CD4-positive, alpha-beta T cell (primary cell): ENCODE measurements at places on chromosomes 2 and 18.

- no peak for DNase-seq
Measured at GRCh38 chr18:25787276-25787675, 303.1 kb downstream of the SS18 start.

- peak; percentile 5 for DNase-seq
Measured at GRCh38 chr2:172674034-172674967, 61.3 kb upstream of the RAPGEF4 start.

GRCh38 chr2:133721118-133721517, 152.9 kb upstream of the NCKAP5 start:
- no peak for DNase-seq

- no peak for DNase-seq
Measured at GRCh38 chr18:415617-416612, 84.6 kb downstream of the COLEC12 start.

GRCh38 chr2:26251893-26252292, 7.2 kb downstream of the HADHB start:
- no peak for DNase-seq

DNA sequence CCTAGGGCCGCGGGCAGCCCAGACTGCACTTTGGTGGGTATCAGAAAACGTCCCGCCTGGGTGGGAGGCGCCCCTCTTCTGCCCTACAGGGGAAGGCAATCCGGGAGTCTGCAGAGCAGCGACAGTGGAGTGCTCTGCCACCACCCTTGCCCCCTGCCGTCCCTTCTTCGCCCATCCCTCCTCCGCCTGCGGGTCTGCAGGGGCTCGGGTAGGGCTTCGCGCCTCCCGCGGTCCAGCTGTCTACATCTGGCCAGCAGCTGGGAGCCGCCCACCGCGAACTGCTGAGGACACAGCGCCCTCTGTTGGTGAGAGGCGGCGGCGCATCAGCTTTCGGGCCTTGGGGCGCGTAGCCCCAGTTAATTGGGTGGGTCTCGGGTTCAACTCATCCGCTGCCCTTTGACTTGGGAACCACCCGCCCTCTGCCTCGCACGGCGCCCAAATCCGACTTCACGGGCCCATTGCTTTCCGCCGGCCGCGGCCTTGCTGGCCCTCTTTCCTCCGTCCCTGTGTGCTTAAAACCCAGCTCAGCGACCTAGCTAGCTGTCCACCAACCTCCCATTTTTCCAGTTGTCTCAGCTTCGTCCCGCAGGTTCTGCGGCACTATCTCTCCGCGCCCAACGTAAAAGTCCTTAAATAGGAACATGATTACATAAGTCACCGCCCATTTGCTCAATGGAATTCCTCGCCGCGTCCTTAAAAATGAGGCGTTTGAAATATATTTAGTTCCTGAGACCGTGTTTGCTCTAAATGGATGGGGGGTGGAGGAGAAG, 17.6 kb downstream of the WNT10A start:
- peak; percentile 75 for DNase-seq

GRCh38 chr18:28158083-28158581, 18.8 kb downstream of the CDH2 start:
- DNase-seq = no peak

- DNase-seq = no peak
Measured at GRCh38 chr2:10137053-10137843, 14.7 kb downstream of the RRM2 start.

GRCh38 chr2:25479761-25480160, 138.0 kb upstream of the DNMT3A start:
- no peak for DNase-seq

DNA sequence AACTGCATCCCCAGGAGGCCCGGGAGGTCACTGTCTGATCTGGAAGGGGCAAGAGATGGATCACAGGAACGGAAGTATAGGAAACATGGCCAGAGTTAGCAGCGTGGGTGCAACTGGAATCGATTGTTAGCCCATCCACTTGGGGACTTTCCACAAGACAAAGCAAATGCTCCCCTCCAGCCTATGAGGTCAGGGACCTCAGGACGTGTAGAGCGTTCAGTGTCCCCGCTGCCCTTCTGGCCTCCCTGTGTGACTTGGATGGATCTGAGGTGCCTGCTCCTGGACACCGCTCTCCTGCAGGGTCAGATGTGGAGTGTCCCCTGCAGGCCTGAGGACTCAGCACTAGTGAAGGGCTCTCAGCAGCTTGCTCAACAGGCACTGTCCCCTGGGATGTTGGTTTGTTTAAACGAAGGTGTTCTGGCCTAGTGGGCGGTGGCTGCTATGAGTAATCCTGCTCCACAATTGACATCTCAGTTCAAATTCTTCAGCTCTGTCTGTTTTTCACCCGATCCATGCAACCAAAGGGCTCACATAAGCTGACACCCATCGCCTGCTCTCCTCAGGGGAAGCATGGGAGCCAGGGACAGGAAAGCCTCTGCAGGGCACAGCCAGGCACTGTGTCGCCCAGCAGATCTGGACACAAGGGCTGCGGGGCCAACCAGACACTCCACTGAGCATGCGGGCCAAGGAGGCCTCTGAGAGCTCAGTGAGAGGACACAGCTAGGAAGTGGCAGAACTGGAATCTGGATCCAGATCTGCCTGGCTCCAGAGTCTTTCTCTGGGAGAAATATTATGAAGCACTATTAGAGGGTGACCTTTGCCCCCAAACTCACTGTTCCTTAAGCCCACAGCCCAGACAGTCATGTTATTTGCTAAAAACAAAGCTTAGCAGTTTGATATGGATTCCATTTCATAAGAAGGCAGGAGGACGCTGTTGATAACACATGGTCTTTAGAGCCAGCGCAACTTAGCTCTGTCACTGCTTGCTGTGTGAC, 78.5 kb downstream of the RHOB start:
- DNase-seq = no peak

DNA sequence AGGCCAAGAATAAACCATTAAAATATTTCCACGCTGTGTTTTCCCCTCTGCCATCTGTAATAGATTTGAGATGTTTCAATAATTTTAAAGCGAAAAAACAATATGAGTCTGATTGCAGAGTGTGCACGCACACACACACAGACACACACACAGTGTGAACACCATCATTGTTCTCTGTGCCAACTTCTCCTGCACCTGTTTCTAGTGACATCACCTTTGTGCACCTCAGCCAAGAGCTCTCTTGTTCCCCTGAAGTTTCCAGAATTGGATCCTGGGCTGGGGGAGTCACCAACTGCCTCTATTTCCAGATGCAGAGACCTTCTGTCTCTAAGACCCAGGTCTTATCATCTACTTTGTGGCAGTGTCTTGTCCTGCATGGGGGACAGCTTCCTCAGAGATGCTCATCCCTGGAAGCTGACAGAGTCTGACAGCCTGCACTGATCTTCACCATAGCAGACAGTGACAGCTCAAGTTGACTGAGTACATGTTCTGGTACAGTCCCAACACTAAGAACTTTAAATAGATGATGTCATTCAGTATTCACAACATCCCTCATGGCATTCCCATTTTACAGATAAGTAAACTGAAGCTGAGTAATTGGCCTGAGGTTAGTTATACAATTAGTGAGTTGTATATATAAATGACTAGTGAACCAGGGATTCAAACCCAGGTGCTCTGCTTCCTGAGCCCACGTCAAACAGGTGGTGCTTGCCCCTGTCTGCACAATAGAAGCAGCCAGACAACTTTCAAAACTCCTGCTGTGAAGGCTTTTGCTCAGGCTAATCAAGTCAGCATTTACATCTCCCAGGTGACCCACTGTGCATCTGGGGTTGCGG, 39.4 kb downstream of the ACOXL start:
- DNase-seq = no peak

GRCh38 chr18:63848159-63848558, 39.3 kb upstream of the SERPINB2 start:
- DNase-seq = no peak

DNA sequence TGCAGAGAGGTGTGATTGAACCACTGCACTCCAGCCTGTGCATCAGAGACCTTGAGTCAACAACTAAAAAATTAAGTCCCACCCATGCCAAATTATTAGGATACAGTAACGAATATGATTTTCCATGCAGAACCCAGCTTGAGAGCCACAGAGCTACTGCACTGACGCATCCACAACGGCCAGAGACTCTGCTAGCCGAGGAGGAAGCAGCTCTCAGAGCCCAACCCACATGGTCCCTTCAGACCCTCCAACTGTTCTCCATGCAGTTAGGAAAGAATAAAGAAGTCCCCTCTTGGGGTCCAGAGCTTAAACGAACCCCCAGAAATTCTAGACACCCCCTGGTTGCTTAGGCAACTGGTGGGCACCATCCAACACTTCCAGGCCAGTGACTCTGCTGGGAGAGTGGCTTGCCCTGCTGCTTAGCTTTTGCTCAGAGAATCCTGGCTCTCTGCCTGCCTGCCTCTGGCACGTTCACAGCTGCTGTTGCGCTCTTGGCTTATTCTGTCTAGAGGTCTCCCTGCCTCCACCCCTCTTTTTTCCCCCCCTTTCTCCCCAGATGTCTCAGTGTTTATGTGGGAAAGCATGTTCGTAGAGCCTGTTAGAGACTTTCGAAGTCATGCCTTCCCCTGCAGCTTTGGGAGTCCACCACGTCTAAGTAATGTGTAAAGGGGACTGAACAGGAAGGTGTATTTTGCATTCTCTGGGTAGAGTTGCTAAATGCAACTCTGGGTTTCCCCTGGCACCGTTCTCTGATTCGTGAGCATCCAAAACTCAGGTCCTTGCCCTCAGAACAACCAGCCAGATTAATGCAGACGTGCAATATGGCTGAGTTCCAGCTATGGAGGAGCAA, 26.0 kb upstream of the SP3 start:
- no peak for DNase-seq

- DNase-seq = no peak
Measured at GRCh38 chr2:160647967-160648685, 154.5 kb upstream of the RBMS1 start.

GRCh38 chr2:211373203-211373602, 816.8 kb downstream of the CPS1 start:
- DNase-seq = no peak
